ENCODE measurements at places on chromosomes 6 and 20. TPM values are rescaled to one million over a fixed set of nuclear protein-coding genes. Genes with fewer than 3 reads are reported as not detected.

Gene OXT
- total RNA-seq = not detected

- peaks cover 2% of the 10 kb centered on the region for H3K27me3 ChIP-seq
- peaks cover 2% of the 10 kb centered on the region for H3K4me1 ChIP-seq
- no peak overlapping the region for H3K4me3 ChIP-seq
- no peak for DNase-seq
Observed at GRCh38 chr6:132063204-132063603, 112.0 kb upstream of the CCN2 start.

DNA sequence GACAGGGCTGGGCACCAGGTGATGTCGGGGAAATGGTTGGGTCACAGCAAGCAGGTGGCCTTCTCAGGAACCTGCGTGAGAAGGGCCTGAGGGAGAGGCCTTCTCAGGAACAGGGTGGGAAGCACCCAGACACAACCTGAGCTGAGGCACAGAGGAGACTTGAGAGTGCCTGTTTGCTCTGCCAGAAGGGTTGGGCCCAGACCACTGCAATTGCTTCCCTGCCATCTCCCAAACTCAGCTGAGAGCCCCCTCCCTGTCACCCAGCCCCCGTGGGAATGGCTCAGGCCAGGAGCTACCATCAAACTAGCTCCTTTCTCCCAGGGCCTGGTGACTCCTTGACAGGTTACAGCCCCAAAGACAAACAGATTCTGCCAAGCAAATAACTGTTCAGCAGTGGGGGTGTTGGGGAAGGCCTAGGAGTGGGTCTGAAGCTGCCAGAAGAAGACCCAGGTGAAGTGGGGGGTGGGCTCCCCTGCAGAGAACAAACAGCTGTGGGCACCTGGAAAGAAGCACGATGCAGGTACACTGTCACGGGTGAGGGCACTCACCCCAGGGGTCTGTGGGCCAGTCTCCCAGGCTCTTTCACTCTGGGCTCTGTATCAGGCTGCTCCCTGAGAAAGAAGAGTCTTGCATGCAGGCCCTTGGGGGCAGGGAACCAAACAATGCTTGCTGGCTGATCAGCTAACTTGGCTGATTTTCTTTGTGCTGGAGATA lies 30.4 kb upstream of the SPDEF start:
- DNase-seq = no peak
- H3K36me3 ChIP-seq = no peaks in the 10 kb centered on the region
- H3K27ac ChIP-seq = no peak overlapping the region
- H3K27me3 ChIP-seq = peaks cover 4% of the 10 kb centered on the region

GRCh38 chr6:140485740-140486449 lies 1111.4 kb upstream of the CITED2 start:
- no peaks in the 10 kb centered on the region for H3K4me1 ChIP-seq
- no peak for DNase-seq
- H3K4me3 ChIP-seq = no peak overlapping the region

- H3K4me1 ChIP-seq = peaks cover 15% of the 10 kb centered on the region
- H3K27ac ChIP-seq = peak overlapping the region; percentile 83
- peaks cover 7% of the 10 kb centered on the region for H3K27me3 ChIP-seq
- H3K36me3 ChIP-seq = no peaks in the 10 kb centered on the region
- peak; percentile 54 for DNase-seq
Observed at GRCh38 chr6:27890445-27891319, 21.5 kb downstream of the OR2B2 start.

GRCh38 chr6:146489468-146490151 lies 54.0 kb upstream of the RAB32 start:
- H3K36me3 ChIP-seq = no peaks in the 10 kb centered on the region
- no peak for DNase-seq
- H3K4me3 ChIP-seq = no peak overlapping the region
- H3K4me1 ChIP-seq = no peaks in the 10 kb centered on the region
- peaks cover 2% of the 10 kb centered on the region for H3K27me3 ChIP-seq
- H3K27ac ChIP-seq = no peak overlapping the region

GRCh38 chr20:32077190-32077589 lies 25.1 kb downstream of the HCK start:
- H3K36me3 ChIP-seq = peaks cover 9% of the 10 kb centered on the region
- no peak overlapping the region for H3K27ac ChIP-seq
- peaks cover 4% of the 10 kb centered on the region for H3K27me3 ChIP-seq
- no peak for DNase-seq
- no peaks in the 10 kb centered on the region for H3K4me1 ChIP-seq

All from glutamatergic neuron (in vitro differentiated cells).